ENCODE measurements at places on chromosomes 13 and 19. TPM values are rescaled to one million over a fixed set of nuclear protein-coding genes. Genes with fewer than 3 reads are reported as not detected.

DNA sequence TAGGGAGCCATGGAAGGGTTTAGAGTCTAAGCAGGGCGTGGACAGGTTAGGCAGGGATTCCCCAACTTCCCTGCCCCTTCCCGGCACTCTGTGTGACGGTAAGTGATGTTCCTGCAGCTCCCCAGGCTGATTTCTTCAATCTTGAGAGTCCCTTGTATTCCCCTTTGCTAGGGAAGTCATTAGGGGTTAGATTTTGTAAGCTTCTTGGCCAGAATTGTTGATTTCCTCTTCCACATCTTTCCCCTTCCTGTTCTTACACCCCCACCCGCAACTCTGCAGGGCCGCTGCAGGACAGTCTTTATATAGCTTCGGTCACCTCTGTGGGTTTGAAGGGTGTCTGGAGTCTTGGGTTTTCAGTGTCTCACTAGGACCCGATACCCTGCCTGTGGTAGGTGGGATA lies 10.6 kb upstream of the ADGRE1 start:
- no peak for DNase-seq

GRCh38 chr13:110361365-110361911 lies 54.4 kb downstream of the COL4A2 start:
- DNase-seq: no peak

DNA sequence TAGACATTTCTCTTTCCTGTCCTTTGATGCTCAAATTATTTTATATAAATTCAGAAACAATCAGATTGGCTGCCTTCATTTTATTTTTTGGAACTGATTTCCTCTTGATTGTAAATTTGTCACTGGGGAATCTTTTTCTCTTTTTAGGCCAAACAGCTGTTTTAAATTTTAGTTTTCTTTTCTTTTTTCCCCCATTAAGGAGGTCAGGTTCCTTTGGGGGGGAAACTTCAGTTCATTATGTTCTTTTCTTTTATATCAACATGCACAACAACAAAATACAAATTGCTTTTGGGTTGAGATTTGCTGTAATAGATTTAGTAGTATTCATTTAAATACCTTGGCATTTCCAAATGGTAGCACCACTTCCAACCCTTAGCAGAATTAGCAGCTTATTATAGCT lies 264.8 kb upstream of the SPRY2 start:
- DNase-seq: no peak

DNA sequence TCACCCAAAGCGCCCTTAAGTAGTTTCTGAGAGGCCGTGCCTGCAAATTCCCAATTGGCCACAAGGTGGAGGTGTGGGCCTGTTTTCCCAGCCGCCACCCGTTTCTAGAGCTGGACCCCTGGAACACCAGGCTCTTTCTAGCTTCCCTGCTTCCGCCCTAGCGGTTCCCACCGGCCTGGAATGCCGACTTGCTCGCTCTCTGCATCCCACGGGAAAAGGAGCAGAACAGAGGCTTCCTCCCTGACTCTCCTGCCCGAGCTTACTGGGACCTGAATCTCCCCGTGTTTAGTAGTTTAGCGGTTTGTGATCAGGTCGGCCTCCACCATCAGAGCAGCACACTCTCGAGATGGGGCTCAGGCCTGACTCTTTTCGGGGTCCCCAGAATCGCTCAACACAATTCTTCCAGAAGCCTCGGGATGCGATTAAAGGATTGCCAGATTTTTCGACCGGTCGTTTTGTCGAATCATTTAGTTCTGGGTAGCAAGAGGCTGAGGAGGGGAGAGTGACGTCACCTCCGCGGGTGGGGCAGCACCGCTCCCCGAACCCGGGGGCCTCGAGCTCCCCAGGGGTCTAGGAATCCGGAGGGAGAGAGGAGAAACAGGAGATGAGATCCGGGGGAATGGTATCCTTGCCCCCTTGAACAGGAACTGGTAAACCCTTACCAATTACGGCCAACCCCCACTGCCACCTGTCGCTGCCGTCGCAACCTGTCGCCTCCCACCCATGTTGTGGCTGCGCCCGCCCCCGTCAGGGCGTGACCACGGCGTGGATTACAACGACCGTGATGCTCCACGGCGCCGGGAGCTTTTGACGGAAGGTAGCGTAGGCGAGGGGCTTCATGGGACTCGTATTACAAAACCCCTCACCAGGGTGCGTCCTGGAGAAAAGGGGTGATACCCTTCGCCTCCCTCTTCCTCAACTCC lies 8.0 kb downstream of the NAPSA start:
- DNase-seq: no peak

DNA sequence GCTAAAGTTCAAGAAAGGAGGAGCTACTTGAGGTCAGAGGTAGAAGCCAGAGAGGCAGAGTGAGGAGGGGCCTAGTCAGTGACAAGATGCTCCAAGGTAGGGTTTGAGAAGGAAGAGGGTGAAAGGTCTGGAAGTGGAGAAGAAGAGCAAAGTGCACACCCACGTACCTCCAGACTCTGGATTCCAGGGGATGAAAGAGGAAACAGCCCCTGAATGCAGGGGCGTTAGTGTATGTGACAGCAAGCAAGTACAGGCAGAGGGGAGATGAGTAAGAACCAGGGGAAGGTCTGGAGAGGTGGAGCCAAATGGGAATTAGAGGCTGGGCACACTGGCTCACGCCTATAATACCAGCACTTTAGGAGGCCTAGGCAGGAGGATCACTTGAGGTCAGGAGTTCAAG lies 8.7 kb downstream of the RPS28 start:
- no peak for DNase-seq

GRCh38 chr13:111659842-111660241 lies 339.4 kb downstream of the TEX29 start:
- DNase-seq: no peak

GRCh38 chr13:51549050-51549449 lies 35.2 kb upstream of the WDFY2 start:
- DNase-seq: no peak

DNA sequence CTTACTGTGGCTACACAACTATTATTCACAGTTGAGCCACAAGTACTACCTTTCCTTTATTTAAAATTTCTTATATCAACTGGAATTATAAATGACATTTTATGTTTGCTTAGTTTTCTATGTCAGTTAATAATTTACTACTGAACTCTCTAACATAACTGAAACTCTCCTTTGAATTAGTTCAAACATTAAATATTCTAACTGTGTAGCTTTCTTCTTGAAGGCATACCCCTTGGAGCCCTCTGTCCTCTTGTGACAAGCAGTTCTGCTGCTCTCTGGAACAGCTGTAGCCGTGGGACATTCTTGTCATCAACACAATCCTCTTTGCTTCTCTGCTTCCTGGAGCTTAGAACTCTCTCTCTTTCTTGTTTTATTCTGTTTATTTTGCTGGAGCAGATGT lies 244.8 kb downstream of the NHLRC3 start:
- DNase-seq: no peak

- no peak for DNase-seq
Measured at GRCh38 chr19:29690842-29691241, 24.2 kb downstream of the C19orf12 start.

GRCh38 chr13:30799356-30799824 lies 64.0 kb downstream of the ALOX5AP start:
- DNase-seq: no peak

DNA sequence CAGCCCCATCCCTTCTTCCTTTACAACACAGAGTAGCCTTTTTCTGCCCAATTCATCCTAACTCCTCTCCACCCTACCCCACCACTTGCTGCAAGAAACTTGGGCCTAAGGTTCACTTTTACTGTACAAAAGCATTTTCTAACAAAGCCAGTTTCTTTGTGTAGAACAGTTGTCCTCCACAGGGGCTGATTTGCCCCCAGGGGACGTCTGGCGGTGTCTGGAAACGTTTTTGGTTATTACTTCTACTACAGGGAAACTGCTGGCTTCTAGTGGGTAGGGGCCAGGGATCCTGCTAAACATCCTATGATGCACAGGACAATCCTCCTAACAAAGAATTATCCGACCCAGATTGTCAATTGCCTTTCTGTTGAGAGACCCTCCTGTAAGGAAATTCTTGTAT lies 7.3 kb upstream of the LMO7 start:
- no peak for DNase-seq

GRCh38 chr19:56145698-56146097 lies 4.6 kb downstream of the ZNF444 start:
- DNase-seq: no peak

GRCh38 chr13:113552079-113552478 lies 32.5 kb upstream of the TFDP1 start:
- DNase-seq: no peak

DNA sequence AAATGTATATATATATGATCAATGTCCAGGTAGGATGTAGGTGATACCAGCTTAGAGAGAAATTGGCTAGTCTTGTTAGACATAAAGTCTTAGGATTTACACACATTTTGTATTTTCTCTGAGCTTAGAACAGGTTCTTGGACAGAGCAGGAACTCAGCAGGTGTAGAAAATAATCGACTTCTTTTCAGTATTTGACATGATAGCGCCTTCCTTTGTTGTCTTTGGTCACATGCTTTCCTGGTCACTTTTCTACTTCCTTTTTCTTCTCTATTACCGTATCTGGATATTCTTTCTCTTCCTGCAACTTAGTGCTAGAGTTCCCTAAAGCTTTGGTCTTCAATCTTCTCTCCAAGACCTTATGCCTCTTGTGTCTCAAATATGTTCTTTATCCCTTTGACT lies 107.4 kb downstream of the LRCH1 start:
- no peak for DNase-seq

- DNase-seq: peak; percentile 46
Measured at GRCh38 chr13:46866150-46866549, 30.7 kb downstream of the HTR2A start.

DNA sequence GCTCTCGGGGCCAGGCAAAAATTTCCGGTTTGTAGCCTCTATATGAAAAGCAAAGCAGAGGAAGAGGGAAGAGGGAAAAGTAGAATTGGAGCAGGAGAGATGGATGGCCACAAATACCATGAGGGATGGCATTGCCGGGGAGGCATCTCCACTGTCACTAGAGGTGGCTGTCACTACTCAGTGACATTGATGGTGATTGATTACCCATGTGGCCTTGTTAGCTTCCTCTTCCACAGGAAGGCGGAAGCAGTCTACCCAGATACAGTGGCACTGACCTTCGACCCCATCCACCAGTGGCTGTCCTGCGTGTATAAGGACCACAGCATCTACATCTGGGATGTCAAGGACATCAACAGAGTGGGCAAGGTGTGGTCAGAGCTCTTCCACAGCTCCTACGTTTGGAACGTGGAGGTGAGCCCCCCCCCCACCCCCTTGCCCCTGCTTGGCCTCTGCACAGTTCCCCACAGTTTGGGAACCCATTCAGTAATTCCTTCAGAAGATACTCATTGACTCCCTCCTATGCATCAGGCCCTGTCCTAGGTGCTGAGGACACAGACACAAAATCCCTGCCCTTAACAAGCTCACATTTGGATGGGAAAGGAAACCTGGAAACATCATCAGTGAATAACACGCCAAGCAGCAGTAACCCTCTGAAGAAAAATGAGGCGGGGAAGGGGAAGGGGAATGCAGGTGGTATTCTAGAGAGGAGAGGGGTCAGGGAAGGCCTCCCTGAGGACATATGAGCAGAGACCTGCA lies 18.6 kb downstream of the WDR62 start:
- no peak for DNase-seq

GRCh38 chr19:3350014-3350663 lies 16.2 kb upstream of the NFIC start:
- no peak for DNase-seq

- no peak for DNase-seq
Measured at GRCh38 chr13:21849323-21849722, 178.4 kb downstream of the FGF9 start.

ZNF709 gene
- 8.1 TPM for total RNA-seq

ZNF560 gene
- total RNA-seq: not detected

ZNF667 gene
- total RNA-seq: not detected

ZNF471 gene
- total RNA-seq: not detected

PDX1 gene
- total RNA-seq: not detected

GET3 gene
- total RNA-seq: 49.8 TPM

CRX gene
- not detected for total RNA-seq

SIN3B gene
- total RNA-seq: 112 TPM
